ENCODE measurements at places on chromosomes 5 and 9.

- DNase-seq: no peak
These were observed 59.6 kb upstream of the C5orf58 start for GRCh38 chr5:170173227-170173626.

DNA sequence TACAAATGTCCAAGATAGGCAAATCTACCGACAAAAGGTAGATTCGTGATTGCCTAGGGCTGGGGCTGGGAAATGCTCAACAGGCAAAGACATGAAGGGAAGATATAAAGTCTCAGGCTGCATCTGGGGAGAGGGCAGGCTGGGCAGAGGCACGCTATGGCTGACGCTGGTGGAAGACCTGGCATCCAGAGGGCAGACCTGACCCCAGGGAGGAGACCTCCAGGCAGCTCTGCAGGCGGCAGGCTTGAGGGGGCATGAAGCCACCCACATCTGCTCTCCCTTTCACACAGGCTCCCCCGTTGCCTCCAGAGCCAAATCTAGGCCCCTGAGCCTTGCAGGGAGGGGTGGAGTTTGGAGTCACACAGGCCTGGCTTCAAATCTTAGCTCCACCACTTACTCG, 145.5 kb downstream of the PAX5 start:
- no peak for DNase-seq

GRCh38 chr5:1527533-1528205, 3.9 kb upstream of the LPCAT1 start:
- no peak for DNase-seq

- DNase-seq: no peak
These were observed 2.6 kb upstream of the NSD1 start for GRCh38 chr5:177131019-177131320.

- no peak for DNase-seq
These were observed 10.1 kb upstream of the NEURL1B start for GRCh38 chr5:172630986-172631385.

- DNase-seq: no peak
These were observed 351.5 kb upstream of the KCNN2 start for GRCh38 chr5:114010362-114010761.

GRCh38 chr9:124248066-124248465, 9.7 kb upstream of the NEK6 start:
- DNase-seq: no peak

DNA sequence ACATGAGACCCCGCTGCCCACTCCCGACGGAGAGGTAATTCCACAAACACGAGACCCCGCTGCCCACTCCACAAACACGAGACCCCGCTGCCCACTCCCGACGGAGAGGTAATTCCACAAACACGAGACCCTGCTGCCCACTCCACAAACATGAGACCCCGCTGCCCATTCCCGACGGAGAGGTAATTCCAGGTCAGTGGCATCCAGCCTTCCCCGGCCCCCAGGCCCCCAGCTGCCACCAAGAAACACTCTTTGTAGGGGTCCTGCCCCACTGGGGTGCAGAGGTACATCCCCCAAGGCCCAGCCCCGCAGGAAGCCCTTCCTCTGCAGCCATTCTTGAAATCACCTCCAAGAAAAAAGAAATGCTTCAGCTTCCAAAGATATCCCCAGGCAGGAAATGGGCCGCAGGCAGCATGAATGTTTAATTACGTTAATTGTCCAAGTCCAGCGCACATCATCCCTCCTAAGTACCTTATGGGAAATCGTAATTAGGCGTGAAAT, 115.9 kb downstream of the ADAMTS2 start:
- peak; percentile 7 for DNase-seq

DNA sequence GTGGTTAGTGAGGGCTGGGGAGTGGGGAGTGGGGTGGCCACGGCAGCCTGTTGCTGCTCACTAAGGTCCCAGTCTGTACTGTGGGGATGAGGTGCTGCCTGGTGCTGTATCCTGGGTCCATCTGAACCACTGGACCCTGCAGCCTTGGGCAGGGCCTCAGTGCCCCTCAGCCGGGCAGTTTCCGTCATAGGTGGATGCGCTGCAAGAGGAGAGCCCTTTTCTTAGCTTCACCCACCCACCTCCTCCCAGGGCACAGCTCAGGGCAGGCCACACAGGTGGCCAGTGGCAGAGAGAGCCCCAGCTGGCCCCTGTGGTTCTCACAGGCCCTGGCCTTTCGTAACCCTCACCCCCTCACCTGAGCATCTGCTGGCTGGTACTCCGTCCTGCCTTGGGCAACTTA, 46.2 kb downstream of the WNK2 start:
- DNase-seq: no peak

- DNase-seq: no peak
These were observed 158.9 kb downstream of the RMI1 start for GRCh38 chr9:84139296-84140070.

GRCh38 chr9:127550751-127551150, 61.3 kb upstream of the STXBP1 start:
- DNase-seq: no peak

GRCh38 chr5:56328753-56329560, 95.8 kb upstream of the ANKRD55 start:
- DNase-seq: peak; percentile 45

DNA sequence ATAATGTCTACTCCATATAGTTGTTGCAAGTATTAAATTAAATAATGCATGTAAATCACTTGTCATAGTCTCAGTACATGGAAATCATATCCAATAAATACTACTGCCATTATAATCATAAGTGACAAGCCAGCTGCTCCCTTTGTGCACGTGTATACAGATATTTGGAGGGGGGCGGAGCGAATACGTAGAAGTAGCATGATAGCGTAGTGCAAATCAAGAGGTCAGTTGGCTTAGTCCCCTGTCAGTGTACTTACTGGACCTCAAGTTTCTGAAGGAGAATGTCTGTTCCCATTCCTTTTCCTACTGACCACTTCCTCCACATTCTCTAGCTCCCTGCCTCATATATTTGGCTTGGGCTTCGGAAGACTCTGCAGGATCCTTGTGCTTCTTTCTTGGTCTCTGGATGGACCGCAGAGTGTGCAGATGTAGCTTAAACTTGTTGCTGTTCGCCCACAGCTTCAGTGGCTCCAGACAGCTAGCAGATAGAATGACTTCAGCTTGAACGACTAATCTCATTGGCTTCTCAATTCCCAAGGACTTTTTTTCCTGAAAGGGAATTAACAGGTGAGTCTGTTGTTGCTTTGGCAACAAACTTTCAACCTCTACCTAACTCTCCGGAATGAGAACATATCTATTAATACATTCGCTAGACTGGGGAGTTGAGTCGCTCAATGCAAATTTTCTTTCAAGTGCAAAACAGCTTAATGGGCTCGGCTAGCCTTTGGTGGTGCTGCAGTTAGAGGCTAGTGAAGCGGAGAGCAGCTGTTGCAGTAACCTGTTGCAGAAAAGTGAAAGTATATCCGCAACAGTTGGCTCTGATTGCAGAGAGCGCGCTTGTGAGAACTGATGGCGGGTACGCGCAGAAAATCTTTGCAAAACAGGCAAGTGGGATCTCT, at the start of gene PCDHB1:
Gene PCDHB1 (plus strand): TSS at position 753 of the 899 bp plus-strand sequence. CDS start 97 bp downstream, at position 850.
- DNase-seq: no peak

- DNase-seq: no peak
These were observed 38.2 kb upstream of the CEP72 start for GRCh38 chr5:573976-574375.

- no peak for DNase-seq
These were observed 301.1 kb downstream of the EFNA5 start for GRCh38 chr5:107369622-107370021.

GRCh38 chr9:116589392-116590354, 97.4 kb upstream of the TRIM32 start:
- peak; percentile 41 for DNase-seq

DNA sequence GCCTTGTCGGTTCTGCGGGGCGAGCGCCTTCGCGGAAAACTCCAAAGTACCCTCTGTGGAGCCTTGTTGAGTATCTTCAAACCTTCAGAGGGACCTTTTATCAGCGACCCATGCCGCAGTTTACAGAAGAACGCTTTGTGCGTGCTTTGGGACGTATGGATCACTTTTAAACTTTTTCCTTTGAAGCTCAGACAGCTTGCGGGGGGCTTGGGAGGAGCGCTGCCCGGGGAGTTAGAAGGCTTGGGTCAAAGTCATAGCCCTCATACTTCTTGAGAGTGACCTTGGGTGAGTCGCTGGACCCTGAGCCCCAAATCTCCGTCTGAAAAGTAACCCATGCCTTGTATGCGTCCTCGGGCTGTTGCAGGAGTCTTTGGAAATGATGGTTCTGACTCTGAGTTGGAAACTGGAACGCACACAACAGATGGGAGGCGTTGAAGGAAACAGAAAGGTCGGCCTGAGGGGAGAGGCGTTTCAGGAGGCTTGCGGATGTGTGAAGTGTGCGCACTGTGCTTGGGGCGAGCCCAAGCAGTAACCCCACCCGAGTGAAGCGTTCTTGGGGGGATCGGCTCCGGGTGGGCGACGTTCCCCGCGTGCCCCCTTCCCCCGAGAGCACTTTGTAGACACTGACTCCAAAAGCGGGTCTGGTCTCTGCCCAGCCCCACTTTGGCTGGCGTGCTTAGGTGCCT, 661 bp upstream of the SLC25A51 start:
- no peak for DNase-seq

DNA sequence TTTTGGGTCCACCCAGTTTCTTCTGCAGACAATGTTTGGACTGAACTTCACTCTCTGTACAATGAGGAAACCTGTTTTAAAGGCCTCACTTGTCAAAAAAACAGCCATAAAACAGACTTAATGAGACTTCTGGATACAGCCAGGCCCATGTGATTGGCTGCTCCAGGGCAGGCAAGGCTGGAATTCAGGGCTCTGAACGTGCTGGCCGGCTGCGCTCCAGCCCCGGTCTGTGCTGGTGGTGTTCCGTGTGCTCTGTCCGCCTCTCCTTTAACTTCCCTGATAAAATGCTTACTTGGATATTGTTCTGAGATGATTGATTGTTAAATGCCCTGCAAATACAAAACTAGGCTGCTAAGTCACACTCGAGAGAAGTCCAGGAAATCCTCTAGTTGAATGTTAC, 131.2 kb upstream of the KLF4 start:
- no peak for DNase-seq

GRCh38 chr5:3056866-3057265, 305.4 kb upstream of the IRX2 start:
- no peak for DNase-seq

DNA sequence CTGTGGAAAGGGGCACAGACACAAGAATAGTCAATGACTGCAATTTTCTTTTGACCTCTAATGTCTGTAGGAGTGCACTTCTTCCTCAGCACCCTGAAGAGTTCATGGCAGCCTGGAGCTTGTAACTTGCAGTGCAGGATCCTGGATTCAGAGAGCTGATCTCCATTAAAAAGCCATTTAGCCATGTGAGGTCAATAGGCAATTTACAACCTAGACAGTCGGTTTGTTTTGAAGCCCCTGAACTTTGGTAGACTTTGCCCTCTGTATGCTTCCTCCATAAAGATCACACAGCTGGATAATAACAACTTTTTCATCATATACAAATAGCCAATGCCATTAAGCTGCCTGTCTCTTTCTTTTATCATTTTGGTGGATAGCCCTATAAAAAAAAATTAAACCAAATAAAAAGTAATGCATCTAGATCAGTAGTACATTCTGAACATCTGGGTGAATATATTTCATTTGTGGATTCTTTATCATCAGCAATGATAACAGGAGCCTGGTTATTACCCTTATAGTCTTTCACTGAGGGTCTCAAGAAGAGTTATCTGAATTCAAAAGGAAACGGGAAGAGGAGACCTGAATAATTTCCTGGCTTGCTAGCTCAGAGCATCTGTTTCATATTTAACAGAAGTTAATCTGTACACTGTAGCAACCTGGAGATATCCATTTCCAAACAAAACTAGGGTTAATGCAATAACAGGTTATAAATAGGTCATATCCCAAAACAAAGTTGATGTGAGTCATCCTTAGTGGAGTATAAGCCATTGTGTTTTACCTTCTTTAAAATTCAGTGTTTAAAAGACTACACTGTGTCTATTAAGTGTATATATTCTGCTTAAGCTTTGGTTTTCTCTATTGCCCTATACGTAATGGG, 193.8 kb upstream of the ACTBL2 start:
- DNase-seq: no peak

GRCh38 chr9:121324316-121324715, 45.7 kb downstream of the STOM start:
- DNase-seq: no peak

GRCh38 chr5:30572279-30572678, 621.2 kb upstream of the CDH6 start:
- DNase-seq: no peak

DNA sequence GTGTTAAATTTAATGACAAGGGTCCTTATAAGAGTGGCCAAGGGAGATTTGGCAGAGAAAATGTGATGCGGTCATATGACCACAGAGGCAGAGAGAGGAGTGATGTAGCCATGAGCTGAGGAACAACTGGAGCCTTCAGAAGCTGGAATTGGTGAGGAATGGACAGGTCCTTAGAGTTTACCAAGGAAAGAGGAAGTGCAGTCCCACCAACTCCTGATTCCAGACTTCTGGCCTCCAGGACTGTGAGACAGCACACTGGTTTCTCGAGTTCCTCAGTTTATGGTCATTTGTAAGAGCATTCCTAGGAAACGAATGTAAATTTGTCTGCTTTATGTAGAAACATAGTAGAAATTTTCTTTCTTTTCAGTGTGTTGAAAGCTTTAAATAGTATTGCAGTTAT, 410.1 kb downstream of the CDH18 start:
- no peak for DNase-seq
